HEK293T (cell line): ENCODE measurements at places on chromosomes 2 and 18.

DNA sequence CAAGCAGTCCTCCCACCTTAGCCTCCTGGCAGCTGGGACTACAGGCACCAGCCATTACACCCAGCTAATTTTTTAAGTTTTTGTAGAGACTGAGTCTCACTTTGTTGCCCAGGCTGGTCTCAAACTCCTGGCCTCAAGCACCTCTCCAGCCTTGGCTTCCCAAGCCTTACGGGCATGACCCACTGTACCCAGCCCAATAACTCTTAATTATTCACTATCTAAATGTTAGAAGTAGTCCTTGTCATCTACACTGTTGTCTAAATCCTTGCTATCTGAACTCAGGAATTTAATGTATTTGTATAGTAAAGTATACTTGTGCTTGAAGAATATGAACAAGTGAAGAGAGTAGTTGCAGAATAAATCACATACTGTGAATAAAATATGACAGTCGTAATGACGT is 37.9 kb upstream of the NBEAL1 start:
- DNase-seq = no peak

DNA sequence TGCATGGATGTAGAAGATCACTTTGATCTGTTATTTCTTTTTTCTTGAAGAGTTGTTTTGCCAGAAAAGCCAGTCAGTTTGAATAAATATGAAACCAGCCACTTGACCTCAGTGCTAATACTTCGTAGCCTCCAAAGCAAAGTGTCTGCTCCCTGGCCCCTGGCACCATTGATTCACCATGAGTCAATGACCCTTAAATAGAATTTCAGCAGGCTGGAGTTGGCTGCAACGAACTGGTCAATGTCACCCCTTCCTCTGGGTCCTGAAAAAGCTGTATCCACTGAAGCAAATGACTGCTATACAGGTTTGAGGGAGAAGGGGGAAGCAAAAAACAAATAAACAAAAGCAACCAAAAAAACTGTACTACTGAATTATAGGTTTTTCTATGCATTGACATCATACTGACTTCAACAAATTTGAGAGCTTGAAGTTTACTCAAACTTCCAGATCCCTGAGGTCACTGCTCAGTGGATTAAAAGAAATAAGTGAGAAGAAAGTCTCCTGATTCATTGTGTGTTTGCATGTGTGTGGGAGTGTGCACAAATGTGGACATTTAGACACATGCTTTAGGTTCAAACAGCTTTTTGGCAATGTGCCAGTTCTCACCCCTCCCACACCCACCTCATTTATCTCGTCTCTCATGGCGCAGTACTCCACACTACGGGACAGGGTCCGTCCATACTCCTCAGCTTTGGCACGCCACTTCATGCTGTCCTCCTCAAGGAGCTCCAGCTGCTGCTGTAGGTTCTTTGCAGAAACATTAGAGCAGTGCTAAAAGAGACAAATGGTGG is 58.1 kb upstream of the TTN start:
- DNase-seq = peak; percentile 12

- DNase-seq = no peak
Observed at GRCh38 chr2:47869859-47870595, 36.3 kb downstream of the FBXO11 start.

DNA sequence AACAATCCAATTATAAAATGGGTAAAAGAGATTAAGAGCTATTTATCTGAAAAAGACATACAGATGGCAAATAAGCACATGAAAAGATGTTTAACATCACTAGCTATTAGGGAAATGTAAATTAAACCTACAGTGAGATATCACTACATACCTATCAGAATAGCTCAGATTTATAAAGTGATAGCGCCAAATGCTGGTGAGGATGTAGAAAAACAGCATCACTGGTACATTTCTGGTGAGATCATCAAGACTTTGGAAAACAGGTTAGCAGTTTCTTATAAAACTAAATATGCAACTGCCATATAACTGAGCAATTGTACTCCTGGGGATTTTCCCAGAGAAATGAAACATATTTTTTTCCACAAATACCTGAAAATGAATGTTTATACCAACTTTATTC is 100.4 kb downstream of the ACOXL start:
- DNase-seq = no peak

- DNase-seq = no peak
Observed at GRCh38 chr2:136766073-136766404, 694 bp downstream of the THSD7B start.

GRCh38 chr18:38923540-38923939 is 1357.9 kb upstream of the CELF4 start:
- DNase-seq = no peak

DNA sequence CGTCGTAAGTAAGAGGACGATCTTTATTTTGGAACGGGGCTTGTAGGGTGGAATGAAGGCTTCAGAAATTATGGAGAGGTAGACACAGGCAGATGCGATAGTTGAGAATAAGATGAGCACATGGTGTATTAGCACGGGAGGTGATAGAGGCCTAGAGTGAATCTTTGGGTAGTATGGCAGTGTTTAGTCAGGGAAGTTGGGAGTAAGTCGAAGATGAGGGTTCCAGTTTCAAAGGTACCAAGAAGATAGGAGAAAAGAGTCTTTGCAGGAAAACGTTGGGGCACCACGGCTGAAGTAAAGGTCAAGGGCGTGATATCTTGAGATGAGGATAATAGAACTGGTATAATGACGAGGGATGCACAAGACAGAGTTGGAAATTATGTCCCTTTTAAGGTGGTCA is 654 bp downstream of the PIK3C3 start:
- DNase-seq = no peak

DNA sequence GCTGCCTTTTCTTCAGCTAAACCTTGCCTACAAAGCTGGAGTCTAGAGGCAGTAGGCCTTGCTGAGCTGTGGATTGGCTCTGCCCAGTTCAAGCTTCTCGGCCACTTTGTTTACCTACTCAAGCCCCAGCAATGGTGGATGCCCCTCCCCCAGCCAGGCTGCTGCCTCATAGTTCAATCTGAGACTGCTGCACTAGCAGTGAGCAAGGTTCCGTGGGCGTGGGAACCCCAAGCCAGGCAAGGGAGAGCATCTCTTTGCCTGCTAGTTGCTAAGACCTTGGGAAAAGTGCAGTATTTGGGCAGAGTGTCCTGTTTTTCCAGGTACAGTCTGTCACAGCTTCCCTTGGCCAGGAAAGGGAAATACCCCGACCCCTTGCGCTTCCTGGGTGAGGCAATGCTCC is 68.9 kb downstream of the VAPA start:
- DNase-seq = no peak

GRCh38 chr2:149021271-149021719 is 17.2 kb upstream of the LYPD6B start:
- DNase-seq = no peak

DNA sequence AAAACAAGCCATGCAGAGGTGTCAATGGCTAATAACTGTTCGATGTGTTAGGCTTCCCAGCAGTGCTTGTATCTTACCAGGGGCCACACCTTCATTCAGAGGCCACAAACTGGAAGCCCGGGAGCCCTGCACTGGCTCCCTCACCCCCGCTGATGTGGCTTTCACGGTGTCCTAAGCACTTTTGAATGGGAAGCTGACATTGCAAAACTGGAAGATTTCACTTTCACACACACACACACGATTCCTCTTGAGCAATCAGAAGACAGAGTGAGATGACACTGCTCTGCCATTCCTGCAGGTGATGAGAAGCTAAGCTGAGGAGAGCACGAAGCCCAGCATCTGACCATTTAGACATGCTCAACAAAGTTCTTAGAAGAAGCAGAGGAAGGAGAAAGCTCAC is 8.6 kb upstream of the ZNF407 start:
- no peak for DNase-seq

- DNase-seq = no peak
Observed at GRCh38 chr2:23828986-23829385, 97.9 kb downstream of the ATAD2B start.

DNA sequence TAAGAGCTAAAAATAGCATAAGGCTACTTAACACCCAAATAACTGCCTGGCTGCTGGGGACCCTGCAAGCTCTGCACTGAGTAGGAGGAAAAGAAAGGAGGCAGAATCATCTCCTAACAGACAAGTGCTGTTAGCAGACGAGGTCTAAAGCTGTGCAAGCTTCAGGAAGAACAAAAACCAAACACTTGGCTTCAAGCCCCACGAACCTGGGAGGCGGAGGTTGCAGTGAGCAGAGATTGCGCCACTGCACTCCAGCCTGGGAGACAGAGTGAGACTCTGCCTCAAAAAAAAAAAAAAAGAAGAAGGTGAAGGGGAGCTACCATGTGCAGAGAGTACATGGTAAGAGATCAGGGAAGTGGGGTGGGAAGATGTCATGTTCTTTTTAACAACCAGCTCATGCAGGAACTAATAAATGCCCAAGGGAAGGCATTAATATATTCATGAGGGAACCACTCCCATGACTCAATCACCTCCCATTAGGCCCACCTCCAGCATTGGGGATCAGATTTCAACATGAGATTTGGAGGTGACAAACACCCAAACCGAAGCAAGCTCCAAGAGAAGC is 28.8 kb upstream of the INO80C start:
- no peak for DNase-seq

- DNase-seq = no peak
Observed at GRCh38 chr2:217804791-217805667, 197.8 kb downstream of the TNS1 start.

DNA sequence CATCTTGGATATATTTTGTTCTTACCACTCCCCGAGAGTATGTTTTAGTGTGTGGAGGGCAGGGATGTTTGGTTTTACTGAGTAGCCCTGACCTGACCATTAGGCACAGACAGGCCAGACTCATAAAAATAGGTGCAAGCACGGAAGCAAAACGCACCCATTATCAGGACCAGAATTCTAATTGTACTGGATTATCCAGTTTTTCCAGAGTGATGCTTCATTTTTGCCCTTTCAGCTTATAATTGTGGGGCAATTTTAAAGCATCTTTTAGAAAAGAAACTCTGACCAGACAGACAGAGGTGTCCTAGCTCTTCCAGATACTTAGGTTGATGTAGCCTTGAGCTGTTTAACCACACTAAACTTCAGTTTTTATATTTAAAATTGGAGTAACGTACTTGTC is 4.4 kb downstream of the NCOA1 start:
- no peak for DNase-seq

GRCh38 chr2:230449901-230450467 is 34.0 kb downstream of the SP100 start:
- no peak for DNase-seq

DNA sequence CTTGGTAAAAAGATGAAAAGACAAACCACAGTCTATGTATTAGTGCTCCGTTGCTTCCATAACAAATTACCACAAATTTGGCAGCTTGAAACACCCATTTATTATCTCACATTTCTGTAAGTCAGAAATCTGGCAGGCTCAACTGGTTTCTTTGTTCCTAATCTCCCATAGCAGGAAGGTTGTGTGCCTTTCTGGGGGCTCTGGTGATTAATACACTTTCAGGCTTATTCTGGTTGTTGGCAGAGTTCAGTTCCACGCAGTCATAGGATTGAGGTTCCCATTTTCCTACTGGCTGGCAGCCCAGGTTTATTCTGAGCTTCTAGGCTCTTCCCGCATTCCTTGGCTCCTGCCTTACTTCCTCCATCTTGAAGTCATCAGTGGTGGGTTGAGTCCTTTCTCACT is 189.3 kb downstream of the ANAPC1 start:
- DNase-seq = no peak

GRCh38 chr2:85828725-85829124 is 60.1 kb downstream of the ST3GAL5 start:
- no peak for DNase-seq

DNA sequence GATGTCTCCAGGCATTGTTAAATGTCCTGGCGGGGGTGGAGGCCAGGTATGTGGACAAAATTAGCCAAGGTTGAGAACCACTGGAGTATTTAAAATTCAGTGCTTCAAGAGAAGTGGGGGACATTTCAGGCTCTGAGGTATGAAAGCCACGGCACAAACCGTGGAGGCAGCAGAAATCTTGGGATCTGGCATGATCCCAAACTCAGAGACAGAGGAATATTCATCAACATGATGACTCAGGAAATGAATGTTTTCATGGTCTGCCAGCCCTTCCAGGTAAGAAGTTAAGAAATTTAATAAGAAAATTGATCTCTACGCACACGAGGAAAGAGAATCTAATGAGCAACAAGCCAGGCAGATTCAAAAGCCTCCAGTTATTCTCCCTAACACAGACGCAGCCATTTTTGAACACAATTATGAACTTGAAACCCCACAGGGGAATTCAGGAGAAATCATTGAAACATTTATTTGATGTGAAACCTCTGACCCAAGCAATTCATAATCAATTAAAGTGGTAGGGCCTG is 11.3 kb upstream of the GRP start:
- no peak for DNase-seq

GRCh38 chr2:94872676-94873361 is 1.6 kb downstream of the TEKT4 start:
- DNase-seq = no peak

- no peak for DNase-seq
Observed at GRCh38 chr2:207184348-207184747, 18.6 kb upstream of the KLF7 start.
